Central memory CD4-positive, alpha-beta T cell (primary cell): ENCODE measurements at places on chromosomes 7 and 10.

DNA sequence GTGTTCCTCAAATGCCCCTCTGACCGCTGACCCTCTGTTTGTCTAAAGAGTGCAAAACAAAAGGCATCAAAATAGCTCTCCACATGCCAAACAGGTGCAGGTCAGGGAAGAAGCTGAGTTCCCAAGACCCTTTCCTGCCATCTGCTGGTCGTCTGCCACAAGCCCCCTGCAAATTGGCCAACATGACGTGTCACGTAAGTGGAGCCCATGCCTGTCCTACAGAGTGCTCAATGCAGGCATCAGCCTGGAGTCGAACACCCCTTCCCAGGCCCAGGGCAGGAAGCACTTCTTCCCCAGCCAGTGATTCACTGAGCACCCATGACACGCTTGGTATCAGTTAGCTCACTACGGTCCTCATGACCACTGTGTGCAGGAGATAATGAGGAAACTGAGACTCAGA, 14.1 kb downstream of the TMEM72 start:
- DNase-seq = no peak

GRCh38 chr10:119281581-119282071, 74.3 kb downstream of the GRK5 start:
- no peak for DNase-seq

GRCh38 chr7:108403597-108404217, 52.5 kb downstream of the NRCAM start:
- DNase-seq = no peak

DNA sequence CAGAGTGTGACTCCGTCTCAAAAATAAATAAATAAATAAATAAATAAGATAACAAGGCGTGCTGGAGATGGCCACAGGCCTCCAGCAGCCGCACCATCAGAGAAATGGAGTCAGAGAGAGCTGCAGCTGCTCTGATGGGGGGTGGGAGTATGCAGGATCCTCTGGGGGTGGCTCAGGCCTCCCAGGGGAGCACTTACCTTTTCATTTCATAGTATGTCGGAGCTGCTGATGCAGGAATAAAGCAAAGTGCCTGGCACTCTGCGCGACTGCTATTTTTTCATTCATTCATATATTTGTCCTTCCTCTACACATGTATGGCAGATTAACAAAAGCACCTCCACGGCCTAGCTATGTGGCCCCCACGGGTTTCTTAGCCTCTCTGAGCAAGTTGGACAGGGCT, 175.9 kb downstream of the CUX1 start:
- no peak for DNase-seq

- DNase-seq = no peak
These were observed 11.5 kb upstream of the MICU1 start for GRCh38 chr10:72637398-72637857.

DNA sequence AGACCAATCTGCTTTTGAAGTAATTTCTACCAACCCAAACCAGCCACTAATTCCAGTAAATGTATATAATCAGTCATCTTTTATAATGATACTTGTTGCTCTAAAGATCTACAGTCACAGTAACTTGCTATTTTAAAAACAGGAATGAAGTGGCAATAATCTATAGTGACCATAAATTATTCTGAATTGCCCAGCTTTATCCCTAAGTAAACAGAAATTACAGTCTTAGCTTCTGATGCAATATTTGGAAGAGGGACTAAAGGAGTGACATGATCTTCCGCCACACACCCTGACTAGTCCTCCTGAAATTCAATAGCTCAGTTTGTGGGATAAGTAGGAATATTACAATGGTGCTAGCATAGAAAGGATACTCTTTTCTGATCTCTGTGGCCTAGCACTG, 96.1 kb downstream of the ATE1 start:
- no peak for DNase-seq

GRCh38 chr10:51137756-51138529, 63.7 kb downstream of the PRKG1 start:
- DNase-seq = no peak

GRCh38 chr7:3937605-3938004, 636.6 kb downstream of the SDK1 start:
- no peak for DNase-seq

- DNase-seq = no peak
These were observed 9.3 kb downstream of the DAGLB start for GRCh38 chr7:6438427-6438826.

GRCh38 chr7:121382473-121382872, 13.6 kb downstream of the FAM3C start:
- DNase-seq = no peak

- no peak for DNase-seq
These were observed 169.5 kb upstream of the SVIL start for GRCh38 chr10:29804025-29804852.

- no peak for DNase-seq
These were observed 17.5 kb downstream of the AHR start for GRCh38 chr7:17315974-17316373.

- DNase-seq = no peak
These were observed 190.8 kb downstream of the ADRA2A start for GRCh38 chr10:111267673-111268072.

- no peak for DNase-seq
These were observed 12.8 kb downstream of the MDFIC start for GRCh38 chr7:114934713-114935112.

DNA sequence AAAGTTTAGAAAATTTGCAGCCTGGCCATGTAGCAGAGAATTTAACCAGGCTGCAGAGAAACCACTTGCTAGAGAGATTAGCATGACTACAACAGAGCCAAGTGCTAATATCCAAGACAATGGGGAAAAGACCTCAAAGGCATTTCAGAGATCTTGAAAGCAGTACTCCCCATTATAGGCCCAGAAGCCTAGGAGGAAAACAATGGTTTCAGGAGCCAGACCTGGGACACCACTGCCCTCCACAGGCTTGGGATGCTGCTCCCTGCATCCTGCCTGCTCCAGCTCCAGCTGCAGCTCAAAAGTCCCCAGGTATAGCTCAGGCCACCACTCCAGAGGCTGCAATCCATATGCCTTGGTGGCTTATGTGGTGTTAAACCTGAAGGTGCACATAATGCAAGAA, 101.5 kb upstream of the TMEM72 start:
- DNase-seq = no peak

- DNase-seq = no peak
These were observed 185.7 kb upstream of the TMEM72 start for GRCh38 chr10:44725404-44725803.

DNA sequence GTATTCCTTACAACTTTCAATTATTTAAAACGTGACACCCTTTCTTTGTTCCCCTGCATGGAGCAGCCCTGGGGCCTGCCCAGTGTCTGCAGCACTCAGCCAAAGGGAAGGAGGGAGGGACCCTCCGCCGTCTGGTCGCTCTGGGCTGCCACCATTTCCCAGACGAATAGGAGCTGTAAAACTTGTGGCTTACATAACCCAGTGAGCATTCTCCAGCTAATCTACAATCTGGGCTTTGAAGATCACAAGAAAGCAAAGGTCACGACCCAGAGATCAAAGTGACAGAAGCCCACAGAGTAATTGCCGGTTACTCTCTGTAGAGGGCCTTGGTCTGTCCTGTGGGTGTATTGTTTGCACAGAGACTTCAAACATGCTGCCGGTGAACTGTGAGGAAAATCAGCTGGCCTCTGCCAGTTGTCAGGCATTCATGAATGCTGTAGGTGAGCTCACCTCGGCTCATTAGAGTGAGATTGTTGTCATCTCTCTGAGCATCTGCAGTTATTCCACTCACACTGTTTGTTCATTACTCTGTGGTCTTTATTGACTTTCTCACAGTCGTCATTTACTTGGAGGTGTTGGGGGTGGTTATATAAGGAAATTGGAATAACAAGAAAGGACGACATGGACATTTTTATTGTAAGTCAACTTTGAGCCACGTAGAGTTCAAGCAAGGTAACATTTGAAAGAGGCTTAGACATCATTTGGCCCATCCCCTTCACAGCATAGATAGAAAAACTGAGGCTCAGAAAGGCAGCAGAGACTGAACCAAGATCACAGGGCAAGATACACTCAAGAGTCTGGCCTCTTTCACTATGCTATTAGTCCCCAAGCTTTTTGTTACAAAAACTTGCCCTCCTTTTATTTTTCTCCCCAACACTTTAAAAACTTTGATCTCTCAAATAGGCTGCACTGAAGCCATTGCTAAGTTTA, 619.8 kb downstream of the LRMDA start:
- DNase-seq = no peak

DNA sequence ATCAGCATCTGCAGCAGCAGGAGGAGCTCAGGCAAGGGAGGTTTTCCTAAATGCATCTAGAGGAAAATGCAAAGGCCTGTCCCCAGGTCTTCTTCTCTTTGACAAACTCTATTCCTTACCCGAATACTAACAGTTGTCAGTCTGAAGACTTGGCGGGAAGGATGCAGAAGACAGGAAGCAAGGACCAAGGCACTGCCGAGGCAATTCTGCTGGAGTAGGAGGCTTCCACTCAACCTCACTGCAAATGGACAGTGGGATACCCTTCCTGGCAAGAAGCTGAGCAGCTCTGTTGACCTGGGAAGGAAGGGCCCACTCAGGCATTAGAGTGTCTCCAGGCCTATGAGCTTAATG, 373.0 kb downstream of the CCSER2 start:
- DNase-seq = no peak

- no peak for DNase-seq
These were observed 14.9 kb downstream of the PFKFB3 start for GRCh38 chr10:6217611-6218010.

- DNase-seq = peak; percentile 52
These were observed 106.9 kb upstream of the GPR26 start for GRCh38 chr10:123559066-123559822.

DNA sequence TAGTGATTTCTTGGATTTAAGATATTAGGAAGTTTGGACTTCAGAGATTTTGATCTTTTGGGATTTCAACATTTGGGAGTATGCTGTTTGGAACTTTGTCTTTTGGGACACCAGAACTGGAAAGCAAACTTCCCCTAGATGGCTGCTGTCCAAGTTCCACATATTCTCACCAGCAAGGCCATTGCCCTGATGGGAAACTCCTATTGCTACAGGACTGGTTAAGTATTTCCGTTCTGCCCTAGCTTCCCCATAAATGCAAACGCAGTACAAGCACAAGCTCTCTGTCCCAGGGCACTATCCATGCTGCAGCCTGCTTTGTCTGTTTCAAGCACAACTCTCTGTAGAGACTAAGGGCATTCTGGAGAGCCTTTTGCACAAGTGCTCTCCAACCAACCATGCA, 79.3 kb upstream of the SLC25A13 start:
- DNase-seq = no peak

GRCh38 chr7:151087245-151088018, 1.2 kb downstream of the AGAP3 start:
- no peak for DNase-seq

GRCh38 chr7:44046321-44047061, 2.0 kb downstream of the DBNL start:
- DNase-seq = peak; percentile 53

- DNase-seq = no peak
These were observed 52.2 kb upstream of the SEC61G start for GRCh38 chr7:54811041-54811845.

GRCh38 chr10:122189185-122189584, 81.9 kb upstream of the BTBD16 start:
- no peak for DNase-seq

DNA sequence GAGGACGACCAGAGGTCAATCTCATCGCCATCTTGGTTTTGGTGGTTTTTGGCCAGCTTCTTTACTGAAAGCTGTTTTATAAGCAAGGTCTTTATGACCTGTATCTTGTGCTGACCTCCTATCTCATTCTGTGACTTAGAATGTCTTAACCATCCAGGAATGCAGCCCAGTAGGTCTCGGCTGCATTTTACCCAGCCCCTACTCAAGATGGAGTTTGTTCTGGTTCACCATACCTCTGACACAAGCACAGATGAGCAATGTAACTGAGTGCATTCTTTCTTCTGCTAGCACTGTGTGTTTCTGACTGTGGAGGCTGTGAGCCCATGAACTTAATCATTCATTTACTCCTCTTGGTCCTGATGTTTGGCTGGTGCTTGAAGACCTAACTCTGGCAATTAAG, 794.5 kb upstream of the CELF2 start:
- no peak for DNase-seq

GRCh38 chr7:98223351-98223897, 12.2 kb downstream of the BHLHA15 start:
- DNase-seq = no peak

DNA sequence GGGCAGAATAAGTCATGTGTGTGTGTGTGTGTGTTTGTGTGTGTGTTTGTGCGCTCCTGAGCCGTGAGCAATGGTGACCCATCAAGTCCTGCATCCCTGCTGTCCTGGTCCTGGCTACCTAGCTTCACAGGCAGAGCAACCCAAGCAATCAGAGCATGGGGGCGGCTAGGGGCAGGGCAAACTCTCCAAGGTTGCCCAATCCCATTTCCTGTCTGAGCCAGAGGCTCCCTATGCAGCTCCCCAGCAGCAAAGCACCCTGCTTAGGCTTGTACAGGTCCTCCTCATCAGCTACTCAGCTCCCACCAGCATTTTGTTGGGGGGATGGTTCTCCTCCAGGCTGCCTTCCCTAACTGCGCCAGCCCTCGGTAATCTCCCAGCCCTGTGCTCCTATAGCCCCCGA, 31.1 kb upstream of the CRHR2 start:
- DNase-seq = no peak

GRCh38 chr10:102752934-102753664, 9.4 kb downstream of the WBP1L start:
- DNase-seq = no peak

GRCh38 chr10:48536916-48537890, 67.7 kb downstream of the ARHGAP22 start:
- DNase-seq = no peak

DNA sequence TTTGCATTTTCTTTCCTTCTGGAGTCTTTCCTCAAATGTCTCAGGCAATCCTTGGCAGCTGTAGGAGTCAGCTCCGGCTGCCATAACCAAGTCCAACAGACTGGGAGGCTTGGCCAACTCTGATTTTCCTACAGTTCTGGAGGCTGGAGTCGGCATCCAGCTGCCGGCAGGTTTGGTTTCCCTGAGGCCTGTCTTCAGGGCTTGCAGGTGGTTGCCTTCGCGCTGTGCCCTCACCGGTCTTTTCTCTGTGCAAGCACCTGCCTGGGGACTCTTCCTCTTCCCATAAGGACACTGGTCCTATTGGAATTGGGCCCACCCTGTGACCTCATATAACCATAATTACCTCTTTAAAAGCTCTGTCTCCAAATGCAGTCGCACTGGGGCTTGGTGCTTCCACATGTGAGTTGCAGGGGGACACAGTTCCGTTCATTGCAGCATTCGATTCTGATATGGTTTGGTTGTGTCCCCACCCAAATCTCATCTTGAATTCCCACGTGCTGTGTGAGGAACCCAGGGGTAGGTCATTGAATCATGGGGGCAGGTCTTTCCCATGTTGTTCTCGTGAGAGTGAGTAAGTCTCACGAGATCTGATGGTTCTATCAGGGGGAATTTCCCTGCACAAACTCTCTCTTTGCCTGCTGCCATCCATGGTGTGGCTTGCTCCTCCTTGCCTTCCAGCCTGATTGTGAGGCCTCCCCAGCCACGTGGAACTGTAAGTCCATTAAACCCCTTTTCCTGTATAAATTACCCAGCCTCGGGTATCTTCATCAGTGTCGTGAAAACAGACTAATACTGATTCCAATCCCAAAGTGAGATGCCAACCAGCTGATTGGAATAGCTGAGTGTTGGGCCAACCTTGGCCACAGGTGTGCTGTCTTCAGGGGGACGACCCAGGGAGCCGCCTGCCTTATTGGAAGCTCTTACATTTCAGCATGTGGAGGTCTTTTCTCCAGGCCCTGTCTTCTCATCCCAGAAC, 7.9 kb downstream of the GALNTL5 start:
- DNase-seq = no peak
